ENCODE measurements at places on chromosomes 1 and 21. TPM values are rescaled to one million over a fixed set of nuclear protein-coding genes. Genes with fewer than 3 reads are reported as not detected.

DNA sequence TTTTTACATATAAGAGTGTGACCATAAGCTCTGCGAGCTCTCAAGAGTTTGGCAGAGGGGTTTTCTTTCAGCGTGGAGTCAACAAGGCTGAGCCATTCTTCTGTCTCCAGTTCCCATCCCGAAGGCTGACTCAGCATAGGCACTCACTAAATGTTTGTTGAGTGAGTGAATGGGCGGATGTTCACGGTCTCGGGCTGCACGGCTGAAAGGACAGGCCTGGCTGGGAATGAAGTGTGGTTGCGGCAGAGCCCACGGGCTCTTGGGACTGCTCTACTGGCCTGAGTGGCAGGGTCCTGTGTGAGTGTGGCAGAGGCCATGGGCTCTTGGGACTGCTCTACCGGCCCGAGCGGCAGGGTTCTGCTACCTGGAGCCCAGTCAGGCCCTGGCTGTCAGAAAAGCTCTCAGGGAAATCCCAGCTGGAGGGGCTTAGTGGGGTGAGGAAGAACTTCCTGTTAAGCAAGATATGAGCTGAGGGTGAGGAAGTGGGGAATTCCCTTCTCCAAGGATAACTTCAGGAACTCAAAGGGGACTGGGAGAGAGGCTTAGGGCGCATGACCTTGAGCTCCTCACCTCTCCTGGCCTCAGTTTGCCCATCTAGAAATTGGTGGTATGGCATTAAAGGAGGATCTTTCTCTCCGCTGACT, 56.6 kb upstream of the C1orf174 start:
- DNase-seq: no peak

- no peak for DNase-seq
Measured at GRCh38 chr21:44955141-44955797, 15.4 kb downstream of the SLX9 start.

DNA sequence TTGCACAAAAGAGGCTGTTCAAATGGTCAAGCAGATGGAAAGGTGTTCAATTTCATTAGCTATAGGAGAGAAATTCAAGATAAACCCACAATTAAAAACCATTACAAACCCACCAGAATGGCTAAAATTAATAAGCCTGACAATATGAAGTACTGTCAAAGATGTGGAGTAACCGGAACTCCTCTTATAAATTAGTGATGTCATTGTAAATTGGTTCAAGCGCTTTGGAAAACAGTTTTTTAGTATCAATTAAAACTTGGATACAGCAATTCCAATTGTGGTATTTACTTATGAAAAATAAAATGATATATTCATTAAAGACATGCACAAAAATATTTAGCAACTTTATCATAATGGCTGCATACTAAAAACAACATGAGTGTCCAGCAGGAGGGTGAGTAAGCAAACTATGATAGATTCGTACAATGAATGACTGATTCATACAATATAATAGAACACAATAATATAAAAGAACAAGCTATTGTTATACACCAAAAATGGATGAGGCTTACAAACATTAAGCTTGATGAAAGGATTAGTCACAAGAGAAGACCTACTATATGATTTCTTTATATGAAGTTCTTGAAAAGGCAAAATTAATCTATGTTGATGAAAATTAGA, 38.4 kb upstream of the FGGY start:
- DNase-seq: no peak

DNA sequence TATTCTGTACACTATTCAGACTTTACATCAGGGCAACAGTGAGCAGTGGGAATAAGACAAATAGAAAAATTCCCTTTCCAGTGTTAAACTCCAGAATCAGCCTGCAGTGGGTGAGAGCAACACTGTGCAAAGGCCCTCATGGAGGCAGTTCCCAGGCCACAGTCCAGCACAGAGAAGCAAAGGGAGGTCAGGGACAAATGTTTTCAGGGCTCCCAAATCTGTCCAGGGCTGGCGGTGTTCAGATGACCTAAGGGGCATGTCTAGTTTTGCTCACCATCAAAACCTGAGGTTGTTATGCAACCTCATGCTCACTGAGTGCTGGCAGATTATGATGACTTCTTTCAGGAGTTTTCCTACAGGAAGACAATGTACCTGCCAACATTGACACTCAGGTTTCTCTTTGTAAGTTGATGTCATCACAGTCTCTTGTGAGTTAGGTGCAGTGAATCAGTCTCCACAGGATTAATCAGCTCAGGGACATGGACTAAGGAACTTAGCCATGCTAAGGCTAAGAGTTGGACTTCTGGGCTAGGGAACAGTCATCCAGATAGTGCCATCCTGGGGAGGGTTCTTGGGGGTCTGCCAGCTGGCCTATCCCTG, 3.6 kb upstream of the LCE5A start:
- no peak for DNase-seq

GRCh38 chr1:204317170-204317569, 42.6 kb downstream of the PLEKHA6 start:
- no peak for DNase-seq

DNA sequence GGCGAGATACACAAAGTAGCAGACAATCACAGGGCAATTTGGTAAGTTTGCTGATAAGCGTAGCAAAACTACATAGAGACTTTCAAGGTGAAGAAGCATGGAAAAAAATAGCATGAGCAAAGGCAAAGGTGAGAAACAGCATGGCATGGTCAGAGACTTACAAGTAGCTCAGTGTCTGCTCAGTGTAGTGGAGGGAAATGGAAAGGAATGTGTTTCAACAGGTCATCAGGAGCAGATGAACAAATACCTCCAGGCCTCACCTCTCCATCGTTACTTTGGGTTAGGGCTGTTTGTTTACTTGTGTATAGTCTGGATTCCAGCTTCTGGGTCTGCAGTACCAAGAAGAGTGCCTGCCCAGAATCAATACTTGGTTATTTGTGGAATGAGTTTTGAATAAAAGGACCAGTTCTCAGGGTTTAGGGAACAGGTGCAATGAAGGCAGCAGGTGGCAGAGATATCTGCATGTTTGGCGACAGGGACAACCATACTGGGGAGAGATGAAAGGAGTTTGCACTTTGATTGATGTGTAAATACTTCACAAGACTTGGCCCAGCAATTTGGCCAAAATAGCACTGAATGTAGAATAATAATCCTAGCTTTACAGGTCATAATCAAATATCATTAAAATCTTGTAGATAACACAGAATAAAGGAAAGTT, 97.0 kb upstream of the FGGY start:
- no peak for DNase-seq

DNA sequence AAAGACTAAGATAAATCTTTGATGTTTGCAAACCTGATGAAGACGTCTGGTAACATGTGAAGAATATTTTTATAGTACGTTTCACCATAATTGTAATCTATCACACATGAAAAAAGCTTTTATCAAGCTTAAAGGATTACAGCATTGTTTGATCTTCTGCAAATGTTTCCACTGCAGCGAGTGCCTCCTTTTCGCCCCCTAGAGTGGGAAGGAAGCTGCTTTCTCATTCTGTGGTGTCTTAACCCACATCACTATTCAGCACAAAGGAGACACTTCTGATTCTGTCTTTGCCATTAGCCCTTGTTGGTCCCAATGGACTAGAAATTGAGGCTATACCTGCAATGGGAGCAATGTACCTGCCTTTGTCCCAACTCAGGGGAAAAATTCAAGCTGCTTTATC, 46.0 kb upstream of the IL12RB2 start:
- DNase-seq: no peak

GRCh38 chr1:154937988-154938386, 1.5 kb upstream of the PMVK start:
- no peak for DNase-seq

DNA sequence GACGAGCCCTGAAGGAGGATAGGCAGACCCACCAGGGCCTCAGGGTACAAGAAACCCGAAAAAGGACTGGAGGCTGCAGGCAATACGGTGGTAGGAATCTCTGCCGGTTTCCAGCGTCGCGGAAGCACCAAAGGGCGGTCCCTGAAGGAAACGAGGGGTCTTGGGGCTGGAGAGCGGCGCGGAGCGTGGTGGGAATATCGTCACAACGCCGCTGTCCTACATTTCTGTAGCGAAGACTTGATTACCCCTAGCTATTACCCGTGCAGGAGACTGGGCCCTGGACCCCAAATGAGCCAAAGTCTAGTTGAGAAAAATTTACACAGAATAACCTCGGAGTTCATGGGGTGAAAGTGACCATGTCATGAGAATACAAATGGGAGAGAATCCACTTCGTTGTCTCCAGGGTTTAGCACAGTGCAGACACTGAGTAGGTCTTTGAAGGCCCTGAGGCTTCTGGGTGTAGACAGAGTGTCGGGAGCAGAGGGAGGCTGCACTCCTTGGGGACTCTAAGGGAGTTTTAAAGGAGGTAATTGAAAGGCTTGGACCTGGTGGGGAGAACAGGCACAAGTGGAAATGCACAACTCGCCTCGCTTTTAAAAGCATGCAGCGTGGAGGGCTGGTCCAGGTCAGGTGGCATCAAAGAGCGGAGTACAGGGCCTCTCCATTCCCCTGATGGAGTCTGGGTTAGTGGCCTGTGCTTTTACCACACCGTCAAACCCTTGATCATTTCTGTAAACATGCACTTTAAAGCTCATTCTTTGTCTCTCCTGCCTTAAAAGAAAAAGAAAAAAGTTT, 1.5 kb downstream of the ATP1A1 start:
- no peak for DNase-seq

GRCh38 chr1:196259316-196259715, 348.9 kb downstream of the KCNT2 start:
- no peak for DNase-seq

- DNase-seq: no peak
Measured at GRCh38 chr1:65417729-65418128, 2.7 kb upstream of the LEPR start.

DNA sequence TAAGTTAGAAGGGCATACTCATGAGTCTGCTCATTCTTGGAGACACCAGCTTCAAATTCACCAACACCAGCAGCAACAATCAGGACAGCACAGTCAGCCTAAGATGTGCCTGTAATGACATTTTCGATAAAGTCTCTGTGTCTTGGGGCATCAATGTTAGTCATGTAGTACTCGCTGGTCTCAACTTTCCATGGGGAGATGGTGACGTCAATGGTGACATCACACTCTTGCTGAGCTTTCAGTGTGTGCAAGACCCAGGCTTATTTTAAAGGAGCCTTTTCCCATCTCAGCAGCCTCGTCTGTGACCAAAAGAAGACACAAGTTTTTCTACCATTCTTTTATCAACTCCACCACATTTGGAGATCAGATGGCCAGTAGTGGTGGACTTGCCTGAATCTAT, 75.5 kb downstream of the SERINC2 start:
- DNase-seq: no peak

GRCh38 chr1:231919239-231919885, 292.8 kb downstream of the DISC1 start:
- DNase-seq: no peak

HRNR gene
- total RNA-seq: not detected

CELA2A gene
- total RNA-seq: not detected

TNFSF4 gene
- 11.7 TPM for total RNA-seq

NMNAT2 gene
- total RNA-seq: 0.23 TPM

CFAP74 gene
- not detected for total RNA-seq

GBP5 gene
- 3.0 TPM for total RNA-seq

CYP4A22 gene
- not detected for total RNA-seq

FLG2 gene
- not detected for total RNA-seq

DNASE2B gene
- total RNA-seq: not detected

C1orf87 gene
- total RNA-seq: not detected

Measured in glomerular endothelial cell (primary cell).